Sigmoid colon (tissue), 7 donors: ENCODE measurements at places on chromosomes 6 and 20. TPM values are rescaled to one million over a fixed set of nuclear protein-coding genes. Genes with fewer than 3 reads are reported as not detected.

Gene SDC4
- polyA plus RNA-seq, result 63.9 TPM

Gene CLVS2
- polyA plus RNA-seq, result not detected

Gene TNF
- polyA plus RNA-seq, result 0.92 TPM

Gene SLC22A7
- not detected for polyA plus RNA-seq

Gene SAMD3
- 1.2 TPM for polyA plus RNA-seq

Gene CDH26
- not detected for polyA plus RNA-seq

Gene CLIC5
- polyA plus RNA-seq, result 51.1 TPM

Gene TCP11
- not detected for polyA plus RNA-seq

Gene LTA
- not detected for polyA plus RNA-seq

Gene MUC21
- polyA plus RNA-seq, result 0.19 TPM

Gene PACRG
- polyA plus RNA-seq, result not detected

Gene BCAS1
- 35.4 TPM for polyA plus RNA-seq

Gene SIM1
- not detected for polyA plus RNA-seq

Gene CDSN
- polyA plus RNA-seq, result not detected

Gene DNMT3B
- polyA plus RNA-seq, result 0.85 TPM

Gene DEFB132
- polyA plus RNA-seq, result not detected

Gene ZSWIM3
- 2.4 TPM for polyA plus RNA-seq

Gene SAPCD1
- 1.2 TPM for polyA plus RNA-seq

Gene FOXQ1
- 0.34 TPM for polyA plus RNA-seq

Gene CDH4
- not detected for polyA plus RNA-seq

Gene TRIM15
- polyA plus RNA-seq, result 52.0 TPM

Gene FGD2
- polyA plus RNA-seq, result 40.8 TPM

Gene PRRT1
- 3.3 TPM for polyA plus RNA-seq

Gene GHRH
- polyA plus RNA-seq, result not detected

Gene TUBB2B
- polyA plus RNA-seq, result 2.4 TPM

Gene EYA4
- polyA plus RNA-seq, result not detected

Gene SNAP25
- polyA plus RNA-seq, result 0.46 TPM

Gene FAM229B
- 3.5 TPM for polyA plus RNA-seq

Gene DDRGK1
- 16.8 TPM for polyA plus RNA-seq

Gene PRDM13
- polyA plus RNA-seq, result not detected

Gene ADIG
- not detected for polyA plus RNA-seq

Gene ANKEF1
- polyA plus RNA-seq, result 2.4 TPM

Gene BPIFB2
- not detected for polyA plus RNA-seq

Gene NCR2
- not detected for polyA plus RNA-seq

Gene RRAGD
- polyA plus RNA-seq, result 6.7 TPM

Gene BMP6
- polyA plus RNA-seq, result 0.64 TPM

Gene UBE3D
- 1.6 TPM for polyA plus RNA-seq

Gene JARID2
- 2.1 TPM for polyA plus RNA-seq
